ENCODE measurements at places on chromosomes 2 and 18. TPM values are rescaled to one million over a fixed set of nuclear protein-coding genes. Genes with fewer than 3 reads are reported as not detected.

DNA sequence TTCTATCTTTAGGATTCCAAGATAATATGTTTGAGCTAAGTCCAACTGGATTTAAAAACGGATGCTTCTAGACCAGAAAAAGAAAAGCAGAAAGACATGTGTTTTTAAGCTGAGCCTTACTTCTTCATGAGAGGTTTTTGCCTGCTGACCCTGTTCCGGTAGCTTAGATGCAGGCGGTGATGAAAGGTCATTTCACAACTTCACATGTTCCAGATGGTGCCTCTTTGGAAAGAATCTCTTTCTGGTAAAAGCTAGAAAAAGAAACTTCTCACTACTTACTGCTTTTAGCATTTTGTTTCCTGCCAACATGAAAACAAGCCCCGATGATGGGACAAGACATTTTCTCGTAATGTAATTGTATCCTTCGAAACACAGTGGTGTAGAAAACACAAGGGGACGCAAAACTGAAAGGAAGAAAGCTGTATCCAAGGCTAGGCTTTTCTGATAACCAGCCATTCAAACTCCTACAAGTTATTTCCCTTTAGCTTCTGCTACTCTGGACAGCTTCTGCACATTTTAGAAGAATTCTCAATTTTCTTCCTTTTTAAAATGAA, 407.3 kb upstream of the LYPD1 start:
- H3K27me3 ChIP-seq, result peaks cover under 1% of the 10 kb centered on the region
- H3K4me3 ChIP-seq, result no peak overlapping the region
- H3K27ac ChIP-seq, result no peak overlapping the region
- no peak for ATAC-seq
- H3K4me1 ChIP-seq, result no peaks in the 10 kb centered on the region

GRCh38 chr2:197915548-197916265, 111.3 kb downstream of the PLCL1 start:
- ATAC-seq, result no peak
- H3K4me1 ChIP-seq, result peaks cover 9% of the 10 kb centered on the region
- H3K27ac ChIP-seq, result no peak overlapping the region
- H3K4me3 ChIP-seq, result no peak overlapping the region
- no peaks in the 10 kb centered on the region for H3K27me3 ChIP-seq

DNA sequence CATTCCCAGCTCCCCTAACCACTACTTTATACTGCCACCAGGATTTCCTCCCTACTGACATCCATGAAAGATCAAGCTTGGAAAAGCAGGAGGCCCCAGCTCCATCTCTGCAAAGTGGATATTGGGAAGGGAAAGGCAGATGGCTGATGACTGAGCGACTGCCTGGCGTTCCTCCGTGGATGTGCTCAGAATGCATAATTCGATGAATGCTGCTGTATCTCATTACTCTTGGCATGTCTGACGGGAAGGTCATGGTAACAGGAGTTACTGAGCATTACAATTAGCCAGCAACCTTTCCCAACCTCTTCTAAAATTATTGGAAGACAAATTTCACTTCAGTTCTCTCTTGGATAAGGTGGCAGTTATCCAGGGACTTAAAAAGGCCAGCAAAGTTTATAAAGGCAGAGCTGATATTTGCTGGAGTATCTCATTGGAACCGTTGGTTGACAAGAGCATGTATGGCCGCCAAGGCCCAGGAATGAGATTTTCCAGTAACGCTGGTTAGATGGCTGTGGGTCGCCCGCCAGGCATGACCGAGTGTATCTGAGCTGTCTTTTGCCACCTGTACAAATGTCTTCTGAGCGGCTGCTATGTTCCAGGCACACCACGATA, 34.5 kb downstream of the KCNE4 start:
- no peaks in the 10 kb centered on the region for H3K4me1 ChIP-seq
- peaks cover under 1% of the 10 kb centered on the region for H3K27me3 ChIP-seq
- no peak overlapping the region for H3K27ac ChIP-seq
- no peaks in the 10 kb centered on the region for H3K36me3 ChIP-seq
- no peak overlapping the region for H3K4me3 ChIP-seq
- no peak for ATAC-seq

The GPR17 gene
- not detected for total RNA-seq

- peak overlapping the region; percentile 48 for H3K4me3 ChIP-seq
- no peaks in the 10 kb centered on the region for H3K27me3 ChIP-seq
- H3K4me1 ChIP-seq, result peaks cover 22% of the 10 kb centered on the region
- peaks cover 39% of the 10 kb centered on the region for H3K36me3 ChIP-seq
- peak overlapping the region; percentile 80 for H3K27ac ChIP-seq
These were observed 83.0 kb downstream of the STPG4 start for GRCh38 chr2:47072018-47072691.

- H3K4me3 ChIP-seq, result no peak overlapping the region
- H3K27me3 ChIP-seq, result no peaks in the 10 kb centered on the region
- no peak for ATAC-seq
- no peak overlapping the region for H3K27ac ChIP-seq
These were observed 502.4 kb downstream of the TMEM182 start for GRCh38 chr2:103264058-103264768.

- no peak for ATAC-seq
- no peak overlapping the region for H3K27ac ChIP-seq
- H3K4me3 ChIP-seq, result no peak overlapping the region
- H3K4me1 ChIP-seq, result no peaks in the 10 kb centered on the region
- H3K36me3 ChIP-seq, result no peaks in the 10 kb centered on the region
These were observed 1883.3 kb upstream of the CELF4 start for GRCh38 chr18:39448942-39449341.

- no peak for ATAC-seq
- no peaks in the 10 kb centered on the region for H3K4me1 ChIP-seq
- H3K4me3 ChIP-seq, result no peak overlapping the region
- peaks cover 38% of the 10 kb centered on the region for H3K27me3 ChIP-seq
These were observed 10.7 kb downstream of the OSBPL6 start for GRCh38 chr2:178204977-178205376.

GRCh38 chr2:203330434-203330833, 2.2 kb downstream of the ABI2 start:
- peaks cover 17% of the 10 kb centered on the region for H3K4me1 ChIP-seq
- H3K27me3 ChIP-seq, result no peaks in the 10 kb centered on the region
- peak overlapping the region; percentile 82 for H3K4me3 ChIP-seq
- no peak for ATAC-seq
- H3K27ac ChIP-seq, result no peak overlapping the region

GRCh38 chr18:13180614-13181375, 37.8 kb upstream of the LDLRAD4 start:
- ATAC-seq, result no peak
- H3K27me3 ChIP-seq, result peaks cover 20% of the 10 kb centered on the region
- no peak overlapping the region for H3K27ac ChIP-seq
- no peak overlapping the region for H3K4me3 ChIP-seq

The CHRND gene
- not detected for total RNA-seq

The MC5R gene
- total RNA-seq, result not detected

DNA sequence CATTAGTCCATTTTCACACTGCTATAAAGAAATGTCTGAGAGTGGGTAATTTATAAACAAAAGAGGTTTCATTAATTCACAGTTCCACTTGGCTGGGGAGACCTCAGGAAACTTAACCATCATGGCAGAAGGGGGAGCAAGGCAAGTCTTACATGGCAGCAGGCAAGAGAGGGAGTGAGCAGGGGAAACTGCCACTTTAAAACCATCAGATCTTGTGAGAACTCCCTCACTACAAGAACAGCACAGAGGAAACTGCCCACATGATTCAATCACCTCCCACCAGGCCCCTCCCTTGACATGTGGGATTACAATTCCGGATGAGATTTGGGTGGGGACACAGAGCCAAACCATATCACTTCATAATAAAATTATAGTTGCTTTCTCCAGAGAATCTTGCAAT, 365.5 kb upstream of the ID2 start:
- H3K27ac ChIP-seq, result peak overlapping the region; percentile 11
- no peaks in the 10 kb centered on the region for H3K36me3 ChIP-seq
- no peak overlapping the region for H3K4me3 ChIP-seq
- H3K27me3 ChIP-seq, result no peaks in the 10 kb centered on the region
- peaks cover 40% of the 10 kb centered on the region for H3K4me1 ChIP-seq
- ATAC-seq, result no peak

DNA sequence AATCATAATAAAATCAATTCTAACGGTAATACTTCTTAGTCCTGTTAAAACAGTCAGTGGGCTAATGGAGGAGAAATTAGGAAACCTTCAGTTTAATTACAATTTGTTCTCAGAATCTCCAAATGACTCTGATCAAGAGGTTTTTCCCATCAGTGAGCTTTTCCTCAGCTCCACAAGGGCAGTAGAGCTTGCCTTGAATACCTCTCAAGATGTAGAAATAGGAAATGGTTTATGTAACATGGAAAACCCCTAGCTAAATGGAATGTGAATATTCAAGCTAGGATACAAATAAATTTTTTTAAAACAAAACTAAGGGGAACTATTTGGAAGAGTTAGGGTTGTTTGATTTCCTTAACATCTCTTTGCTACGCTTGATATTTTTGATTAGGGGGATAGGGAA, 87.5 kb downstream of the PLEKHM3 start:
- H3K4me3 ChIP-seq, result no peak overlapping the region
- H3K27me3 ChIP-seq, result no peaks in the 10 kb centered on the region
- ATAC-seq, result no peak
- no peaks in the 10 kb centered on the region for H3K4me1 ChIP-seq

GRCh38 chr2:232874677-232875223, 4.7 kb downstream of the SNORC start:
- no peak overlapping the region for H3K27ac ChIP-seq
- no peaks in the 10 kb centered on the region for H3K36me3 ChIP-seq
- H3K4me3 ChIP-seq, result peak overlapping the region; percentile 64
- ATAC-seq, result no peak
- H3K27me3 ChIP-seq, result peaks cover 7% of the 10 kb centered on the region

DNA sequence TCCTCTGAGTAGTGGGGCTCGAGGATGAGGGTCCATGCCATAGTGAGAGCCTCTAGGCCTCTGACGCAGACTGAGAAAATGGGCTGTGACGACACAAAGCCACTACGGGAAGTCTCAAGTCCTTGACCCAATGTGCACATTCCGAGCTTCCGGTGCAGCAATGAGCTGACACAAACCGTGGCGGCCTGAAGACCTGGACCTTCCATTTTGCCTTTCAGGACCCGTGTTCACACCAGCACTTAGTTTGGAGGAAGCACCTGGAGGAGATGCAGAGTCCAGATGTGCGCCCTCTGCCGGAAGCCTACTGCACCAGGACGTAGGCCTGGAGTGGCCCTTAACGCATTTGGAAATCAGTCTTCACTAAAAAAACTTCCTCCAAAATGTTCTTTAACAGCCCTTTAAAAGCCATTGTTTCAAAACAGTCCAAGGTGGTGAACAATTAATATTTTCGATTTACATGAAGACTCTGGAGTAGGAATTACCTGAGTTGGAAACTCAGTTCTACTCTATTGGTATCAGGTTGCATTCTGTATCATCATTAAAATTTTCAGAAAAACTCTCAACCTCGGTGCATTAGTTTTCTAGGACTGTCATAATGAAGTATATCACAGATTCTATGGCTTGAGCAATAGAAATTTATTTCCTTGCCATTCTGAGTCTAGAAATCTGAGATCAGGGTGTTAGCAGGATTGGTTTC, 33.9 kb downstream of the BMP10 start:
- H3K27ac ChIP-seq, result peak overlapping the region; percentile 84
- peak; percentile 12 for ATAC-seq
- H3K4me3 ChIP-seq, result peak overlapping the region; percentile 64
- H3K27me3 ChIP-seq, result no peaks in the 10 kb centered on the region
- peaks cover 14% of the 10 kb centered on the region for H3K4me1 ChIP-seq

GRCh38 chr2:175535631-175536030, 354.1 kb upstream of the ATP5MC3 start:
- H3K4me1 ChIP-seq, result no peaks in the 10 kb centered on the region
- H3K36me3 ChIP-seq, result no peaks in the 10 kb centered on the region
- peaks cover 4% of the 10 kb centered on the region for H3K27me3 ChIP-seq
- no peak for ATAC-seq

DNA sequence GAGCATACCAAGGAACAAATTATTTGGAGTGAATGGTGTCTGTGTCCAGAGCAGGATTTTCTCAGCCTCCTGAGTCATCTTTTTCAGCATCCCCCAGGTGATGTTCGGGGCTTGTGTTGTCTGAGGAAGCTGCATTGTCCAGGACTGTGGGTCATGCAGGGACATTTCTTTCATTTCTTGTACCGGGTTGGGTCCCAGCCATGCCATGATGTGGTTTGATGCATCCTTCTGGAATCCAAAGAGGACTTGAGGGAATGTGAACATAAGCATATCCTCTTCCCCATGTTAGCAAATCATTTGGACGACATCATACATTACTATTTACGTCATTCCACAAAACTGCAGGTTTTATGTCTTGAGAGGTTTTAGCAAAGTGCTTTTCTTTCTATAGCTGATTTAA, 797.8 kb downstream of the CCDC85A start:
- H3K27ac ChIP-seq, result no peak overlapping the region
- H3K36me3 ChIP-seq, result no peaks in the 10 kb centered on the region
- no peaks in the 10 kb centered on the region for H3K27me3 ChIP-seq
- no peak overlapping the region for H3K4me3 ChIP-seq
- no peak for ATAC-seq

GRCh38 chr18:61127714-61128467, 205.3 kb upstream of the CDH20 start:
- no peak overlapping the region for H3K4me3 ChIP-seq
- H3K36me3 ChIP-seq, result no peaks in the 10 kb centered on the region
- no peak for ATAC-seq
- H3K27ac ChIP-seq, result no peak overlapping the region

DNA sequence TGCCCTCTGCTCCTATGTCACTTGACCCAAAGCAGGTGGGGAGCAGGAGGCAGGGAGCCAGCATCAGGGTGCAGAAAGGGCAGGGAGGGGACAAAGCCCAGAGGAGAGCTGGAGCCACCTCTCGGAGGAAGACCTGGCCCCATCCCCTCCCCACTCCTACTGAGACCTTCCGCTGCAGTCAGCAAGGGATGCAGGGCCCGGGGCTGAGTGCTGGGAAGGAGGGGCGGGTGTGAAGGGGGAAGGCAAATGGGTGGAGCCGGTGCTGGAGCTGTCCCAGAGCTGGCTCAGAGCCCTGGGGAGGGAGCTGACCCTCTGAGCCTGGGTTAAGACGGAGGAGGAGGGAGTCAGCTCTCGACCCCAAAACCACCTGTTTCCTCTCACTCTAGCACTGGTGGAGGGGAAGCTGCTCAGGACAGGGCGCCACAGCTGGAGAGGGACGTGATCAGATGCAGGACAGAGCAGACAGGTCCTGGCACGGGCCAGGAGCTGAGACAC, 33.8 kb downstream of the HS1BP3 start:
- no peaks in the 10 kb centered on the region for H3K27me3 ChIP-seq
- no peak for ATAC-seq
- H3K4me3 ChIP-seq, result no peak overlapping the region
- peaks cover 20% of the 10 kb centered on the region for H3K36me3 ChIP-seq
- H3K4me1 ChIP-seq, result no peaks in the 10 kb centered on the region
- no peak overlapping the region for H3K27ac ChIP-seq

GRCh38 chr18:61435064-61435652, 101.9 kb downstream of the CDH20 start:
- no peaks in the 10 kb centered on the region for H3K4me1 ChIP-seq
- no peak overlapping the region for H3K27ac ChIP-seq
- H3K36me3 ChIP-seq, result no peaks in the 10 kb centered on the region
- no peak overlapping the region for H3K4me3 ChIP-seq
- no peaks in the 10 kb centered on the region for H3K27me3 ChIP-seq

DNA sequence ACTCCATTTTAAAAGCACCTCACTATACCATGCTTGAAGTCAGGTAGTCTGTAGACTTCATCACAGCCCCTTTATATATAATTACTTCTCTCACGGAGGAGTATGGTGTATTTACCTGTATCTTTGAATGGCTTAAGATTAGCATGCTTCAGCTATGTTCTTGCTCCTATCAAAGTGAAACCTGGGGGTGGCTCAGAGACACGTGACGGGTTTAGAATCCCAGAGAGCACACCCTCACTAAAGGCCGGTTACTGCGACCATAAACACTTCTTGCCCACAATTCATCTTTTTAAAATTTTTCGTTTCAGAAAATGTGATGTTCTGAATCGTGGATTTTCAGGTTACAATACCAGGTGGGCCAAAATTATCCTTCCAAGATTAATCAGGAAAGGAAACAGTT, 3.6 kb downstream of the IAH1 start:
- ATAC-seq, result no peak
- peak overlapping the region; percentile 8 for H3K27ac ChIP-seq
- peaks cover 29% of the 10 kb centered on the region for H3K4me1 ChIP-seq
- peaks cover 78% of the 10 kb centered on the region for H3K36me3 ChIP-seq
- H3K4me3 ChIP-seq, result peak overlapping the region; percentile 81
